M059J (cell line): ENCODE measurements at places on chromosomes 1 and 21. TPM values are rescaled to one million over a fixed set of nuclear protein-coding genes. Genes with fewer than 3 reads are reported as not detected.

GRCh38 chr1:41268154-41268770 lies 26.2 kb upstream of the SCMH1 start:
- DNase-seq, result peak; percentile 66

- DNase-seq, result peak; percentile 67
These were observed 41.3 kb upstream of the RUNX1 start for GRCh38 chr21:35090403-35090802.

GRCh38 chr1:97095764-97096163 lies 374.2 kb downstream of the PTBP2 start:
- DNase-seq, result peak; percentile 11

GRCh38 chr21:37478794-37479193 lies 112.2 kb downstream of the DYRK1A start:
- no peak for DNase-seq

- no peak for DNase-seq
These were observed 9.8 kb upstream of the DMBX1 start for GRCh38 chr1:46479744-46480350.

The LMOD1 gene
- 4.7 and 6.0 TPM in 2 replicates for total RNA-seq

DNA sequence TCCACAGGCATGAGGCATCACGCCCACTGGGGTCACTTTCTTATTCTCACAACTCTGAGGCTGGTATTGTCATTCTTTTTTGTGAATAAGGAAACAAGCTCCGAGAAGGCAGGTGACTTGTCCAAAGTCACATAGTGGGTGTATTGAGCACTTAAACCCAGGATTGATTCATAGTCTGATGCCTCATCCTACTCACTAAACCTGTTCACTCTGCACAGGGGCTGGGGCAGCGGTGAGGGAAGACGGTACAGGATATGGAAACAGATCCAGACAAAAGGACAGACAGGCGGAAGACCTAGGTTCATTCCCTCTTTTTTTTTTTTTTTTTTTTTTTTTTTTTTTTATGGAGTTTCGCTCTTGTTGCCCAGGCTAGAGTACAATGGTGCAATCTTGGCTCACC lies 56.6 kb downstream of the NKAIN1 start:
- no peak for DNase-seq
